ENCODE measurements at places on chromosomes 16 and 17.

GRCh38 chr16:10995565-10995964 is 51.2 kb downstream of the CLEC16A start:
- DNase-seq: peak; percentile 5

- no peak for DNase-seq
Observed at GRCh38 chr16:67542464-67542863, 13.8 kb downstream of the RIPOR1 start.

GRCh38 chr17:9648521-9649110 is 3.3 kb downstream of the USP43 start:
- DNase-seq: no peak

DNA sequence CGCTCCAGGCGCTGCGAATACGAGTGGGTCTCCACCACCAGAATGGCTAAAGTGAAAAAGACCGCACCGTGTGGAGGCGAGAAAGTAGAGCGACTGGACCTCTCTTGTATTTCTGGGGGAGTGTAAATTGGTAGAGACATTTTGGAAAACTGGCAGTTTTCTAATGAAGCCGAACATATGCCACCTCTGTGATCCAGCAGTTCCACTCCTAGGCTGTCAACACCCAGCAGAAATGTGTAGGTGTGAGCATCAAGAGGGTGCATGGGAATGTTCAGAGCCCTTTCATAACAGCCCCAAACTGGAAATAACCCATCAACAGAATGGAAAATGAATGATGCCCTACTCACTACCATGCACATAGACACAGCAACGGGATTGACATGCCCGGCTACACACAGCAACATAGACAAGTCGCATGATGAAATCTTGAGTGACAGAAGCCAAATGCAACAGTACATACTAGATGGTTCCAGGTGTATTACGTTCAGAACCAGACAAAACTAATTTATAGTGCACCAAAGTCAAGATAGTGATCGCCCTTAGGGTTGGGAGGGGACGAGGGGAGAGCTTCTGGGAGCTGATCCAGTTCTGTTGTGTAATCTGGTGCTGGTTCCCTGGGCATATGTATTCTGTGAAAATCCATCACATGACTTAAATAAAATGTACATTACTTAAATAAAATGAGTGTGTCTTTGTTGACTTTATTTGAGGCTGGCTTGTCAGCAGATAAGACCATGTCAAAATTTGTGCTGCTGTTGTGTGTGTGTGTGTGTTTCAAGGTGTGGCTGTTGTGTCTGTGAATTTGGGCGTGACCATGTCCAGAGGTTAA is 877 bp upstream of the BCL7C start:
- no peak for DNase-seq

- no peak for DNase-seq
Observed at GRCh38 chr17:10247810-10248209, 49.4 kb upstream of the GAS7 start.

DNA sequence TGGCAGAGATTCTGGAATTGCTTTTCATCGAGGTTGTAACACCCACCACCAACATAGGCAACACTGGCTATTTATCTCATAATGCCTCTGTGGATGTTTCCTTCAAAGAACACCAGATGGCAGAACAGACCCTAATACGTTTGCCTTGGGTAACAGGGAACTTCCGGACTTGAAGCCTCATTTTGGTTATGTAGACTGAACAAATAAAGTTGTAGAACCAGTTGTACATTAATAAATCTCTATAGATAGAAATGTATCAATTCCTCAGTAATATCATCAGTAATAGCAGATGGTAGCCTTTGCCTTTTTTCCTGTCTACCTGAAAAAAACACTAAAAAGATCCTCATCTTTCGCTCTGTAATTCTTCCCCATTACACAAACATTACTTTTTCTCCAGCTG is 25.9 kb upstream of the APOH start:
- DNase-seq: peak; percentile 40

DNA sequence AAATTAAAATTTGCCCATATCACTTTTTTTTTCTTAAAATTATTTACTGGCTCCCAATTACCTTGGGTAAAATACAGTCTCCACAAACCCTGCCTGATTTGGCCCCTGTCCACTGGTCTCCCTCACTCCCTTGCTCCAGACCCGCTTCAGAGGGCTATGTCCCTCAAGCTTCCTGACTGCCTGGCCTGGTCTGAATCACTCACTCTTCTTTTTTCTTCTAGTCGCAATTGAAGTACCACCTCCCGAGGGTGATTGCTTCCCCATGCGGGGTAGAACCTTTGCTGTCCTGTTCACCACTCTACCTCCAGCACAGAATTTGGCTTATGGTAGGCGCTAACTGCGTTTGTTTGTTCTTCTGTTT is 598 bp upstream of the PGAP3 start:
- DNase-seq: no peak

- DNase-seq: no peak
Observed at GRCh38 chr16:57444711-57445110, 2.5 kb downstream of the CIAPIN1 start.

GRCh38 chr16:2529961-2530628 is 1.1 kb downstream of the CEMP1 start:
- no peak for DNase-seq

- no peak for DNase-seq
Observed at GRCh38 chr16:1899641-1900451, 18.4 kb downstream of the HS3ST6 start.
